ENCODE measurements at places on chromosomes 16 and 17.

DNA sequence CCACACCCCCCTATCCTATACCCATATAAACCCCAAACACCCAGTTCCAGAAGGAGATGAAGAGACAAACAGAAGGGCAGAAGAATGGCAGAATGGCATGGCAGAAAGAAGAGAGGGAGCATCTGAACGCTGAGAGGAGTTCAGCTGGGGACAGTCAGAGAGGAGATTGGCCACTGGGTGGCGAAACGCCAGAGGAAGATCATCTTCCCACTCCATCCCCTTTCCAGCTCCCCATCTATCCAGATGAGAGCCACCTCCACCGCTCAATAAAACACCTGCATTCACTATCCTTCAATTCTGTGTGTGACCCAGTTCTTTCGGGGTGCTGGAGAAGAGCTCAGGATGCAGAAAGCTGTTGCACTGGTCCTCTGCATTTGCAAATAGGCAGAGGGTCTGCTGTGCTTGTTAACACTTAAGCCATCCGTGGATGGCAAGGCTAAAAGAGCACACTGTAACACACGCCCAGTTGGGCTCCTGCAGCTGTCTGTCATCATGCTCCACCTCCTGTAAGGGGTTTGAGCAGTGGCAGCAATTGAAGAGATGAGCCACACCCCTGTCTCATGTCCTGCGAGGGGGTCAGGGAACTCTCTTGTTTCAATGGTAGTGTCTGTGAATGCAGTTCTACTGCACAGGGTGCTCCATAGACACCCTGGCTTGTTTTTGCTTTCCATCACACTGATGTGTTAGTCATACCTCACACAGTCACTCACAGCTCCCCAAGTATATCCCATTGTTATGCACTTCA, 1034.8 kb upstream of the RBFOX1 start:
- DNase-seq = no peak

- no peak for DNase-seq
Measured at GRCh38 chr17:27217631-27218030, 76.3 kb upstream of the WSB1 start.

- DNase-seq = no peak
Measured at GRCh38 chr17:35214631-35215273, 20.6 kb upstream of the SLC35G3 start.

GRCh38 chr17:34606763-34607162, 27.4 kb downstream of the TMEM132E start:
- no peak for DNase-seq

- DNase-seq = no peak
Measured at GRCh38 chr16:89481356-89481955, 8.9 kb downstream of the ANKRD11 start.

GRCh38 chr16:61002479-61003204, 1033.6 kb downstream of the CDH8 start:
- no peak for DNase-seq

DNA sequence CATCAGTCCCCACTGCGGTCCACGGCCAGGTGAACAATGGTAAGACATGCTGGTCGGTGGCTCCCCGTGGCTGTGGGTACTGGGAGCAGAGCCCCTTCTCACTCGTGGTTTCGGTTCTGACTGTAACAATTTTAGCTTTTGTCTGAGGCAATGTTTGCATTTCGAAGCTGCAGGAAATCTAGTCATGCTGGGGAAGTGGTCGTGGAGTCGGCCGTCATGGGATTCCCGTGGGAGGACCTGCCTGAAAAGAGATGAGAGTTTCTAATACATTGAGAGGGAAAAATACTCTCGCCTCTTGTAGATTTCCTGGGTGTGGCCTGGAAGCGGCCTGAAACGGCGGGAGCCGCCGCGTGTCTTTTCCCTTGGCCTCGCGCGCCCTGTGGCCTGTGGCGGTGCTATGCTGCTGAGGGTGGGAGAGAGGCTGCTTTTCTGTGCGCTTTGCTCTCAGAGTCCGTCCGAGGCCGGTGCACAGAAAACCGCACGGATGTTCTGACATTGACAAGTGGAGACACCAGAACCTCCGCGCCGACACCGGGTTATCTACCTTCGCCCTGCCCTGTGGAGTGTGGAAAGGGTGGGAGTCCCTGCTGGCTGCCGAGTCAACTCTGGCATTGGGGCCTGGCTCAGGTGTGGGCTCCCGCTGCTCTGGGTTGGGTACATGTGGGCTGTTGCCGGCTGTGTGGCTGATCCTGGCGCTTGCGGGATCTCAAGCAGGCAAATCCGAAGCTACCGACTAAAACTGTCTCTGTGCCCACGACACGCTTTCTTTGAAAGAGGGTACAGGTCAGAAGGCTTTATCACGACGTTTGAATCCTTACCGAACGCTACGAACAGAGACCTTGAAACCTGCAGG, 60.8 kb downstream of the WDR45B start:
- DNase-seq = no peak

Data from suprapubic skin (tissue), 4 donors.